Thymus (tissue), 14 donors: ENCODE measurements at places on chromosomes 2 and 18.

DNA sequence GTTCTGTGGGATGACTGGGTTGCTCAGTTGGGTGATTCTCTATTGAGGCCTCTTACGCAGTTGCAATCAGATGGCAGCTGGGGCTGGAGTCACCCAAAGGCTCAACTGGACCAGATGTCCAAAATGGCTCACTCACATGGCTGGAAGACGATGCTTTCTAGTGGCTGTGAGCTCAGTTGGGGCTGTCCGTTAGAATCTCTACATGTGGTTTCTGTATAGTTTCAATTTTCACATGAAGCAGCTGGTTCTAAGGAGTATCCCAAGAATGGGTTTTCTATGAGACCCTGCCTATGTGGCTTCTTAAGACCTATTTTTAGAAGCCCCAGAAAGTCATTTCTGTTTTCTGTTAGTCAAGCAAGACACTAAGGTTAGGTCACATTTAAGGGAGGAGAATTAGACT, 4.4 kb downstream of the XRCC5 start:
- DNase-seq: no peak

GRCh38 chr18:27985832-27986231, 191.1 kb downstream of the CDH2 start:
- DNase-seq: no peak

- no peak for DNase-seq
Measured at GRCh38 chr2:68303033-68303901, 16.5 kb downstream of the CNRIP1 start.

GRCh38 chr2:2577407-2577831, 246.3 kb upstream of the MYT1L start:
- no peak for DNase-seq

- DNase-seq: no peak
Measured at GRCh38 chr2:223712642-223713041, 110.5 kb upstream of the SCG2 start.

DNA sequence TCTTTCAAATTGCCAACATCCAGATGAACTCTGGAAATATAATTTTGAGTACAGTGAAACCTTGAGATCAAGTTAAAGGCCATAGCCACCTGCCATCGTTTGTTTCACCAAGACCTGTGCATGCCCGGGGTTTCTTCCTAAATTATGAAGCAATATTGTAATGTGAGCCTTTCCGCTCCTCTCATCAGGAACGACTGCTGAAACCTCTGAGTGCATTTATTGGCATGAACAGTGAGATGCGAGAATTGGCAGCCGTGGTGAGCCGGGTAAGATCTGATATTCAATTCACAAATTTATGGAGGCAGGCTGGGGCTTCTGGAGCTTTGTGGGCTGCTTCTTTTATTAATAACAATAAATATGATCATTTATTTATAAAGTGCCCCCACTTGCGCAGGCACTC, 27.7 kb upstream of the ELOA2 start:
- no peak for DNase-seq
